RWPE2 (cell line): ENCODE measurements at places on chromosomes 4 and X.

DNA sequence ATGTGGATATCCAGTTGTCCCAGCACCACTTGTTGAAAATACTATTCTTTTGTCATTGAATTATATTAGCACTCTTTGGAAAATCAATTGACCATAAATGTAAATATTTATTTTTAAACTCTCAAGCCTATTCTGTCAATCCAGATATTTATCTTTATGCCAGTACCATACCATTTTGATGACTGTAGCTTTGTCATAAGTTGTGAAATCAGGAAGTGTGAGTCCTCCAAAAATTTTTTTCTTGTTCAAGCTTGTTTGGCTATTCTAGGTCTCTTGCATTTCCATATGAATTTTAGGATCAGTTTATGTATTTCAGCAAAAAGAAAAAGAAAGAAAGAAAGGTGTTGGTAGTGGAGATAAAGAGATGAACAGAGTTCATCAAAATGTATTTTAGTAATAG lies 8.2 kb upstream of the SMPX start:
- DNase-seq: no peak

- DNase-seq: no peak
Observed at GRCh38 chrX:17602245-17602644, 135.0 kb upstream of the SCML1 start.

- DNase-seq: no peak
Observed at GRCh38 chr4:104446431-104447278, 48.0 kb downstream of the CXXC4 start.

DNA sequence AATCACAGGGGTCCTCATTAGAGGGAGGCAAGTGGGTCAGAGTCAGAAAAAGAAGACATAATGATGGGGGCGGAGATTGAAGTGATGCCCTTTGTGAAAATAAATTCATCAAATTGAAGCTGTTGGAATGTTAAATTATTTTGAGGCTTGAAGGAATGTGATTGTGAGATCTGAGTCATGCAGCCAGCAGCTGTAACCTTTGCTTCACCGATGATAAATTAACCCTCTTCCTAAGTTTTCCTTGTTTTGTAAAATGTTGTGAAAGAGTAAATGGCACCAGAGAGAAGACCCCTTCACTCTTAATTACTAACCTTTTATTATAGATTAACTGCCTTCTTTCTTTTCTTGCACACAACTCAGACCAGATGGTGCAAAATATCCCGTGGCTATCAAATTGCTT lies 47.7 kb upstream of the FAM9A start:
- no peak for DNase-seq

GRCh38 chr4:91222014-91222413 lies 1081.8 kb upstream of the GRID2 start:
- no peak for DNase-seq
